ENCODE measurements at places on chromosomes 6 and 20.

DNA sequence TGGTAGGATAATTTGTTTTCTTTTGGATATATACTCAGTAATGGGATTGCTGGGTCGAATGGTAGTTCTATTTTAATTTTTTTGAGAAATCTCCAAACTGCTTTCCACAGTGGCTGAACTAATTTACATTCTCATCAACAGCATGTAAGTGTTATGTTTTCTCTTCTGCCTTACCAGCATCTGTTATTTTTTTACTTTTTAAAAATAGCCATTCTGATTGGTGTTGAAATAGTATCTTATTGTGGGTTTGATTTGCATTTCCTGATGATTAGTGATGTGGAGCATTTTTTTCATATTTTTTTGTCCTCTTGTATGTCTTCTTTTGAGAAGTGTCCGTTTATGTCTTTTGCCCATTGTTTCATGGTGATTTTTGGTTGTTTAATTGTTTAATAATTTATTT is 11.9 kb downstream of the HINT3 start:
- DNase-seq = no peak

GRCh38 chr6:151681433-151682059 is 125.9 kb upstream of the ESR1 start:
- DNase-seq = no peak

DNA sequence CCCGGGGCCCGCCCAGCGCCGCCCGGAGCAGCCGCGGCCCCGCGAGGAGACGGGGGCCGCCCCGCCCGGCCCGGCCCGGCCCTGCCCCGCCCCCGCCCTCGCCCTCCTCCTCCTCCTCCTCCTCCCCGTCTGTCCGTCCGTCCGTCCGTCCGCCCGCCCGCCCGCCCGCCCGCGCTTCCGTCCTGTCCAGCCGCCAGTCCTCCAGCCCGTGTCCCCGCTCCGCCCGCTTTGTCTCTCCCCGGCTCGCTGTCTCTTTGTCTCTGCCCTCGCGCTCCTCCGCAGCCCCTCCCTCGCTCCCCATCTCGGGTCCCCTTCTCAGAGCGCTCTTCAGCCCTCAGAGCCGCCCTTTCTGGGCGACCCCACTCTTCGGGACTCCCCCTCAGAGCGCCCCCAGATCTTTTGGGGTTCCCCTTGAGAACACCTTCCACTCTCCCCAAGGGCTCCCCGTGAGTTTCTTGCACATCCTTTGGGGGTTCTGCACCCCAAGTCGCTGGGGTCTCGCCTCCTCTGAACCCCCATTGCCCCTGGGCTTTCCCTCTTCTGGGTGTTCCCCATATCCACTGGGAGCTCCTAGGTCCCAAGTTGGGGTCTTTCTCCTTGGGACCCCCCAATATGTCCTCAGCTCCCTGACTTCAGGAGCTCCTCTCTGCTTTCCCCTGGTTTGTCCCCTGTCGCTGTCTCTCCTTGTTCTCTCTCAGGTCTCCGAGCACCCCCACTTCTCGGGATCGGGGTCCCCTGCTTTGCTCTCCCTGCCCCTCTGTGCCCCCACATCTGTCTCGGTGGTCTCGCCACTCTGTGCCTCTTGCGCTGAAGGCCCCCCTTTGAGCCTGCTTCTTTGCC is 79.5 kb upstream of the MYL9 start:
- peak; percentile 19 for DNase-seq

- no peak for DNase-seq
Measured at GRCh38 chr20:24684421-24684871, 215.0 kb downstream of the SYNDIG1 start.

GRCh38 chr6:155646443-155646842 is 190.8 kb upstream of the NOX3 start:
- no peak for DNase-seq

GRCh38 chr20:34941226-34941625 is 14.4 kb downstream of the GSS start:
- DNase-seq = no peak

DNA sequence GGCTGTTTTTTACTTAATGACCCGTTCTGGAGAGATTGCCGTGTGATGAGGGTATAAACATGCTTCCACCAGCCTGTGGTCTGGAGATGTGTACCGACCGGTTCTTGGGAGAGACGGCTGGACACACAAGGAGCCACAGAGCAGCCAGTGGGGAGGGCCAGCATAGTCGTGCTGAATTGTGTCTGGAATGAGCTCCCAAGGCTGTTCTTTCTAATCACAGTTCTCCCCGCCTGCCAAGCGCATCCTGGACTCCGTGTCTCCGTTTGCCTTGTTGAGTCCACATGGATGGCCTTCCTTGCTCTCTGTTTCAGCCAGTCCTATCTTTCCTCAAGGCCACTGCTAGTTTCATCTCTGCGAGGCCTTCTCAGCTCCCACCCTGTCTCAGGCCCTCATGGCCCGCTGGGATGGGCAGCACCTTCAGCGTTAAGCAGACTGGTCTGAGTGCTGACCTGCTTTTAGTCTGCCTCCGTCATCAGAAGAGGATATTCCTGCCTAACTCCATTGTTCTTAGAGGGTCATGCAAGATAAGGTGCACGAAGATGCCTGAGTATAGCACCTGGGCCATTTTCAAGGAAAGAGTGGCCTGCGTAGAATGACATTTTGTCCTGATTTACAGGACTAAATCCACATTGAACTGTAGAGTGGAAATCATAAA is 20.6 kb downstream of the MANBAL start:
- no peak for DNase-seq

DNA sequence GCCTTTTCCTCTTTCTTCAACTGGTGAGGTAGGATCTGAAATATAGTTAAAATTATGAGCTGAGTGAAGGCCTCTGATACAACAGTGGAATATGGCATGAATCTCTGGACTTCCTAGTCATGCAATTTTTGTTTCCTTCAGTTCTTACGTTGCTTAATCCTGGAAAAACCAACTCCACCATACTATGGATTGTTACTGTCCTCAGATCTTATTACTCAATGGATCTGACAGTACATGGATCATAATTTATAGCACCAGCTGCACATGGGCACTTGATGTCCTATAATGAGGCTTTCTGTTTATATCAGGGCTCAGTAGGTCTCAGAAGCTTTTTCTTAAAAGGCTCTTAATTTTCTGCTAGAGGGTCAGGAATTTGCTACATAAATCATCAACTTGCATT is 1341.0 kb upstream of the EYS start:
- DNase-seq = no peak

DNA sequence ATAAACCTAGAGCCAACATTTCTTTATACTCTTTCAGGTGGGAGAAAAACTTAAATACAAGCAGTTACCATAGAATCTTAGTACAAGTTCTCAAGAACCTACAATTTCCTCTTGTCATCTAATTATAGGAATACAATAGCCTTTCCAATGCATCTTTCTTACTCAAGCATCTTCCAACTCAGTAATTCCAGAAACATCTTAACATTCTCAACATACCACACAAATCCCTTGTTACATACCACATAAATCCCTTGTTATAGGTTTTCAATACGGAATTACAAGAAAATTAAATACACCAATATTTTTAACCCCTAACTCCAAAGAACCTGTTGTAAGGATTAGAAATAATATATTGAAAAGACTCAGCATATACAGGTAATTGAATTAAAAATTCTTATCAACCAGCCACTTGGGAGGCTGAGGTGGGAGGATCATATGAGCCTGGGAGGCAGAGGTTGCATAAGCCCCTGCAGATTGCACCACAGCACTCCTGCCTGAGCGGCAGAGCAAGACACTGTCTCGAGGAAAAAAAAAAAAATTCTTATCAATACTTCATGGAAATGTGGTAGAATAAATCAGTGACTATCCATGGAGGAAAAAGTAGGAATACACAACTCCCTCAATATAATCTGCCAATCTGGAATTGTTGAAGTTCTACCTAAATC is 127.5 kb upstream of the CCDC28A start:
- no peak for DNase-seq

GRCh38 chr6:87887266-87887665 is 160.4 kb upstream of the SPACA1 start:
- DNase-seq = no peak

DNA sequence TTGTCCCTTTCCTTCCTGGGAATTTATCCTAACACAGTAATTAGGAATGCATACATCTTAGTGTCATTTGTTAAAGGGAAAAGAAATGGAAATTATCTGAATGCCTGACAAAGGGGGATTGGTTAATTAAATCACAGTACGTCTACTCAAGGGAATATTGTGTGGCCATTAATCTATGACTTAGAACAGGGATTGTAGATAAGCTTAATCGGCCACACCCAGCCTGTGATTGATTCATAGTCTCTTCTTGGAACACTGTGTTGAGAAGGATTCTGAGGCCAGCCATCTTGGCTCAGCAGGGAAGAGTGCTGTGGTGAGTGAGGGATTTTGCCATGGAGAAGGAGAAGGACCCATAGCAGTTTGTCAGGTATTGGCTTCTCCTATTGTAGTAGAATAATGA is 50.5 kb downstream of the CTNNBL1 start:
- no peak for DNase-seq

GRCh38 chr20:24987873-24988835 is 4.4 kb downstream of the APMAP start:
- no peak for DNase-seq

- DNase-seq = no peak
Measured at GRCh38 chr6:116429111-116429510, 32.1 kb upstream of the CALHM6 start.
